ENCODE measurements at places on chromosomes 5 and 9. TPM values are rescaled to one million over a fixed set of nuclear protein-coding genes. Genes with fewer than 3 reads are reported as not detected.

DNA sequence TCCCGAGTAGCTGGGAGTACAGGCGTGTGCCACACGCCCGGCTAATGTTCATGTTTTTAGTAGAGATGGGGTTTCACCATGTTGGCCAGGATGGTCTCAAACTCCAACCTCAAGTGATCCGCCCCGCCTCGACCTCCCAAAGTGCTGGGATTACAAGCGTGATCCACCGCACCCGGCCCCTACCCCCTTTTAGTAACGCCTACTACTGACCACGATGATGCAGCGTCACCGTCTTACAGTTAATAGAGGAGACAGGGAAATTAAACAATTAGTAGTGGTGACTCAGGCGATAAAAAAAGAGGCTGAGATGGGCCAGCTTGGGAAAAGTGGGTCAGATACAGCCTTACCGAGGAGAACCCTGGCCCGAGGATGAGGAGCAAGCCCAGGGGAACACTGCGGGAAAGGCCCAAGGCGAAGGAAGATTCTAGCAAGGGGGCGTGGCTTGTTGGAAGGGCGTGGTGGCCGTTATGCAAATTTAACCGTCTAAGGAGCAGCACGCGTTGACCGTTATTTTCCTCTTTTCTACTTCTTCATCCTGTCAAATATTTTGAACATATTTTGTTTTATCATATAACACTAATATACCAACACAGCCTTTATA is 1.6 kb upstream of the SETX start:
- no peak for DNase-seq

- no peak for DNase-seq
Measured at GRCh38 chr9:98430535-98431292, 175.3 kb upstream of the TBC1D2 start.

DNA sequence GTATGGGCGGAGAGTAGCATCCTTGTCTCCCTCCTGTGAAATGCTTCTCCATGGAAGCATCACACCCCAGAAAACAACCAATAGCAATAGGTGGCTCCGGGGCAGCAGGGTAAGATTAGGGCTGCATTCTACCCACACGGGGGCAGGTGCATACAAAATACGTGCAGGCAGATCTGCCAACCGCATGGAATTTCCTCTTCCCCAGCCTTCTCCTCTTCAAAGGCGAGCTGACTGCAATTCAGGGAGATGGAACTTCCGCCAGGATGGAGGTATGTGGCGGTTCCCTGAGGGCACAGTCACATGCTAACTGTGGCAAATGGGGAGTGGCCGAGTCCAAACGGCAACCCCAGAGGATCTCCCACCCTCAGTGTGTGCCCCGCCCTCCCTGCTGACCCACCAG is 81.5 kb downstream of the LMNB1 start:
- DNase-seq, result no peak

DNA sequence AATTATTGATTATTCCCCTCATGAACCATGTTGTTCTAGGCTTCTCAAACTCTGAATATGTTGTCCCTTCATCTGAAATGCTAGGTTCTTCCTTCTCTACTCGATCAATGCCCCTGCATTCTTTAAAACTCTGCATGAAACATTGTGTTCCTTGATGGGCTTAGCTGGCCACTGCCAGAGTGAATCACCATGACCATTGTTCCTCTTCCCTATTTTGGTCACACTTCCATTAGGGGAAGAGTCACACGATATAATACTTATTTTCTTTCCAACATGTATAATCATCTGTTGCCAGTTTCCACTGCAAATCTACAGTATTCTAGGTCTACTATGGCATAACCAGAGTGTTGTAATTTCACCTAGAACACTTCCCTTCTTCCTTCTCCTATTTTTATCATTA is 247.9 kb downstream of the TRPM3 start:
- no peak for DNase-seq

- DNase-seq, result no peak
Measured at GRCh38 chr5:160419458-160420330, 813 bp upstream of the SLU7 start.

DNA sequence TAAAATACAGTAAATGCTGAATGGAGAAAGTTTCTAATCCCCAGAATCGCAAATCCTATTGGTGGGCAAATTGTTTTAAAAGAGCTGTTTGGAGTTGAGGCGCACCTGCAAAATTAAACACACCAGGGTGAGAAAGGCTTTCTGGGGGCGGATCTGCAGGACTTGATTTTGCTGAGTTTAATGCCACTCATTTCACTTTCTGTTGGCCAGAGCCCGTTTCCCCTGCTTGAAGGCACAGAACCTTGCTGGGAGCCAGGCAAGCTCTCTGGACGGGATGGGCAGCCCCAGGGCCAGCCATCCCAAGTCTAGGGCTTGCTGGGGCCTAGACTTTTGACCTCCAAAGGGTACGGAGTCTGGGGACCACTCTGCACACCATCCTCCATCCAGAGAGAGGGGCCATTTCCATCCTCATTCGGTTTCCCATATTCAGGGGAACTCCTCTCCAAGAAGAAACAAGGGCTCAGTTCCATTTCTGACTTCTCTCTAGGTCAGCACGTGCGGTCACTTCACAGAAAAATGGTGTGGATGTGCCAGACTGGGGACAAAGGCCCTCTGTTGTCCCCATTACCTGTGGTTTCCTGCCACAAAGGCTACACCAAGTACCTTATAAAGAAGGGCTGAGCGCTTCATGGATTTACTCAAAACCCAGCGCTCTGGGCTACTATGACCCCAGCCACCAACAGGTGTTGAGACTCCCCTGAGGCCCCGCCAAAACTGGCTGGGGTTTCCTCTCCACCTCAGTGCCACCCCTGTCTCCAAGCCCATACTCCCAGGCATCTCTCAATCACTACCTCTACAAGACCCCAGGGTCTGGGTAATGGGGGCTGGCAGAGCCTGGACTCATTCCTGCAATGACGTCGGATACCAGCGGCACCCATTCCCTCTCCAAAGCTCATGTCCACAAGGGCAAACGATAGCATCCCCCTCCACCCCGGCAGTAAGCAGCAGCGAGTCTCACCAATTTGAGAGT is 170.0 kb downstream of the AUH start:
- no peak for DNase-seq

- no peak for DNase-seq
Measured at GRCh38 chr5:126274076-126274762, 149.0 kb upstream of the GRAMD2B start.

The FAM81B gene
- total RNA-seq, result not detected

- no peak for DNase-seq
Measured at GRCh38 chr9:4086119-4087090, 213.5 kb downstream of the GLIS3 start.

- no peak for DNase-seq
Measured at GRCh38 chr9:116992865-116993264, 305.8 kb downstream of the TRIM32 start.

The DND1 gene
- total RNA-seq, result 3.5 TPM

DNA sequence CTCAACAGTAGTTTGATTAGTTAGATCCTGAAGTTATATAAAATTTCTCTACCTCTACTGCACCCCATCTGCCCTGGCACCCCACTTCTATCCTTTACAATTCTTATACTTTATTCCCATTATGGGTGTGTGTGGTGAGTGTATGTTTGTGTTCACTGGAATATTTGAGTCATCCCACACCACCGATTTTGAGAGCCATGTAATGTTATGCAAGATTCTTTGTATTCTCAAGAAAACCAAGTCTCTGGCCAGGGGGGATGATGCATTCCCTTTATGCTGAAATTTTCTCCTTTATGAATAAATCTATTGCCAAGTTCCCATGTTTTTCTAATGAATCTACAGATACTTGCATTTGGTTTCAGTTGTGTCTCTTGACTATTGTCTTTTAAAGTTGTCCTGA is 266.8 kb downstream of the ARHGEF28 start:
- no peak for DNase-seq

The GPX3 gene
- not detected for total RNA-seq

DNA sequence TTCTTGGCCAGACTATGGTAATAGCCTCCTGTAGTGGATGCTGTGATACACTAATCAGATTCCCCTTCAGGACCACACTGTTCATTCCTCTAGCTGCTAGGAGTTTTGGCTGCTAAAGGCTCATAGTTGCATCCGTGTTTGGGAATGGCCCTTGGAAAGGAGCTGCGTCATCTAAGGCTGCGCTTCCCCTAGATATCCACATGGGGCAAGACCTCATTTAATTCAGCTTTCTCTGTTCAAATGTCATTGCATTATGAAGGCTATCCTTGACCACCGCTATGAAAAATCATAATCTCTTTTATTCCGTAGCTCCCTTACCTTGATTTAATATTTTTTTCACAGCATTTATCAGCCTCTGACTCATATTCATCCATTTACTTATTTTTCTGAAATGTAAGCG is 258.3 kb upstream of the NR4A3 start:
- no peak for DNase-seq

The RPL12 gene
- 1,311 TPM for total RNA-seq

DNA sequence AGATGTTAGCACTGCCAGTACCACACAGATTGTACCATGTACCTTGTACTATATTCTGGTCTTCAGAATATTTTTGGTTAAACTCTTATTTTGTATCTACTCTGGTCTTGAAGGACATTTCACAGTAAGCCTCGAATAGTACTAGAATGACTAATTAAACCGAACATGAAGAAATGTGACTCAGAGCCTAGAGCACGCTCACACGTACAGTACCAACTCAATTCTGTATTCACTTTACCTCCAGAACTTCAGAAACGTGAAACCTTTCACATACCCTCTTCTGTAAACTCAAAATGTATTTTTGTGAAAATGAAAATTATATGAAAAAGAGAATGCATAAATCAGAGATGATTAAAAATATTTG is 112.8 kb downstream of the MVB12B start:
- no peak for DNase-seq

GRCh38 chr5:173139631-173140030 is 4.7 kb upstream of the BNIP1 start:
- DNase-seq, result no peak

GRCh38 chr5:178216088-178216534 is 11.8 kb downstream of the HNRNPAB start:
- DNase-seq, result no peak

GRCh38 chr5:58927181-58927580 is 344.3 kb downstream of the RAB3C start:
- no peak for DNase-seq

The RNF183 gene
- not detected for total RNA-seq

GRCh38 chr9:133107961-133108793 is 12.9 kb downstream of the RALGDS start:
- DNase-seq, result no peak

GRCh38 chr9:123002754-123003153 is 30.7 kb upstream of the GPR21 start:
- DNase-seq, result no peak

Measured in activated T-helper 2 cell treated with anti-CD3 and anti-CD28 coated beads, Interferon-gamma antibody, Interleukin-2, Interleukin-4, amounts not matched to agents 10 μg/mL and 5 μg/mL and 100 μg/mL, durations not matched to agents 14 hours and 24 hours and 36 hours (primary cell).